DMS53 (cell line): ENCODE measurements at places on chromosomes 4 and X.

DNA sequence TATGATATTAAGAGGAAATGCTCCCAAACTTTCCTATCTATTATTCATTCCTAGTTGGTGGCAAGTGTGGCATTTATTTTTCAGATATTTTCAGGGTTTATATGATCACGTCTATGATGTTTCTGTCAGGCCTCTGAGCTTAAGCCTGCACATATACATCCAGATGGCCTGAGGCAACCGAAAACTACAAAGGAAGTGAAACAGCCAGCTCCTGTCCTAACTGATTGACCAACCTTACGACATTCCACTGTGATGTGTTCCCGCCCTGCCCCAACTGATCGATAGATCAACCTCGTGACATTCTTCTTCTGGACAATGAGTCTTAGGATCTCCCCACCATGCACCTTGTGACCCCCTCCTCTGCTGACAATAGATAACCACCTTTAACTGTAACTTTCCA, 67.6 kb upstream of the CTSO start:
- DNase-seq: no peak

DNA sequence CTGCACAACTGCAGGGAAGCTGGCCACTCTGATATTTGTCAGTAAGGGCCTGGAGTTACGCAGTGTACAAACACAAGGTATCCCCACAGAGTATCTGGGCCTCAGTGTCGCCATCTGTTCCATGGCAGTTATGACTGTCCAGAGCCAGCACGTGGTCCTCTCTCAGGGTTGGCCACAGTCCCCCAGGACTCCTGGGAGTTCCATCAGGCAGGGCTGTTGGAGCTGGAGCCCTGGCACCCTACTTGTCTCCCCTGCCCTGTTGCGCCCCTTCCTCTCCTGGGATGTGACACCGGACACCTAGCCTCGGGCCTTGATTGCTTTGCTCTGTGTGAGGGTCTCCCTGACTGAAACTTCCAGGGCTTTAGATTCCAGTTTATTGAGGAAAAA, 8.4 kb downstream of the HTRA3 start:
- DNase-seq: no peak

GRCh38 chr4:154779362-154779947, 1.6 kb upstream of the RBM46 start:
- DNase-seq: peak; percentile 60

DNA sequence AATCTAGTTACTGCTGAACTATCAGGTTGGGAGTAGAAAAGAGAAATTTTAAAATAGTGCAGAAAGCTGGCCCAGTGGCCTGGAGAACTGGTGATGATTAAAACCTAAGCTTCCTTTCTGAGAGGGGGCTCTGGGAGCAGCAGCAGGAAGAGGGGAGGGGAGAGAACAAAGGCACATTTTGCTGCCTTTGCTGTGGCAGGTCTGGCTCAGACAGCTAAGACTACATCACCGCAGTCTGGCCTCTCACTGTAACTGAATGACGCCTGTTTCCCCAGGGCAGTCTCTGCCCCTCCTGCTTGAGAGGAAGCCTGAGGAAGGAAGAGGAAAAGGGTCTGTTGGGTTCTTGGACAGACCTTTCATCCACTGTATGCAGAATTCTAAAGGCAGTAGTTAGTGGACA, 148.5 kb downstream of the FRAS1 start:
- no peak for DNase-seq

DNA sequence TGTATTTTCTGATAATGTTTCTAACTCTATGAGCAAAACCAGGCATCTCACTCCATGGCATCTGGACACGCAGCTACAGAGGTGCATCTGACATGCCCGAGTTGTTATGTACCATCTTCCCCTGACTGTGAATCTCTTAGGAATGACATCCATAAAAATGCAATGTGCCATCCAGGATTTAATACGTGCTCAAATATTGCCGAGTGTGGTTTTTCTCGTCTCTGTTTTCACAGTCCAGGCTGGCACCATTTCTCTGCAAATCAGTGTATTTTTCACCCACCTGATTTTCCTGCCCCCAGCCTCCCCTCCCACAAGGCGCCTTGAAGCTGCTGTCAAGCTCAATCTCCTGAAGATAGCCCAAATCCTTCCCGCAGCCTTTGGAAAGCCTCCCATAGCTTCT, 154.6 kb downstream of the DHRSX start:
- DNase-seq: no peak

- no peak for DNase-seq
These were observed 144.0 kb downstream of the ADAM29 start for GRCh38 chr4:175062183-175062592.

GRCh38 chr4:34643476-34643875, 1600.8 kb downstream of the ARAP2 start:
- no peak for DNase-seq

- no peak for DNase-seq
These were observed 84.1 kb downstream of the IRF2 start for GRCh38 chr4:184389978-184390900.

GRCh38 chr4:174120446-174121295, 162.8 kb downstream of the FBXO8 start:
- peak; percentile 83 for DNase-seq

DNA sequence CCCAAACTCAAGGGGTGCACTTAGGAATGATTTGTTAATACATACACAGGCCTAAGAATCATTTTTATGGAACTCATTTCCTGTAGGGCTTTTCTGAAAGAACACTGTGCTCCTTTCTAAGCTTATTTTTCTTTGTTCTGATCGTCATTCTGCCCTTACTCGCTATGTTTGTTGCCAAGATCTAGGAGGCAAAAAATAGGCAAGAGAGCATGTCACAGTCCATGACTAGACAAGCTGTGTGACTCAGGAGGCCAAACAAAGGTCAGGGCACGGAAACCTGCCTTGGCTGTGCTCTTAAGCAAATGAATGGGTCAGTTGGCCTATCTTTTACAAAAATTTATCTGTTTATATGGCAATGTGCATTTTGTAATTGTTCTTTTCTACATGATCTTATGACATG, 42.5 kb upstream of the C1GALT1C1 start:
- peak; percentile 87 for DNase-seq

DNA sequence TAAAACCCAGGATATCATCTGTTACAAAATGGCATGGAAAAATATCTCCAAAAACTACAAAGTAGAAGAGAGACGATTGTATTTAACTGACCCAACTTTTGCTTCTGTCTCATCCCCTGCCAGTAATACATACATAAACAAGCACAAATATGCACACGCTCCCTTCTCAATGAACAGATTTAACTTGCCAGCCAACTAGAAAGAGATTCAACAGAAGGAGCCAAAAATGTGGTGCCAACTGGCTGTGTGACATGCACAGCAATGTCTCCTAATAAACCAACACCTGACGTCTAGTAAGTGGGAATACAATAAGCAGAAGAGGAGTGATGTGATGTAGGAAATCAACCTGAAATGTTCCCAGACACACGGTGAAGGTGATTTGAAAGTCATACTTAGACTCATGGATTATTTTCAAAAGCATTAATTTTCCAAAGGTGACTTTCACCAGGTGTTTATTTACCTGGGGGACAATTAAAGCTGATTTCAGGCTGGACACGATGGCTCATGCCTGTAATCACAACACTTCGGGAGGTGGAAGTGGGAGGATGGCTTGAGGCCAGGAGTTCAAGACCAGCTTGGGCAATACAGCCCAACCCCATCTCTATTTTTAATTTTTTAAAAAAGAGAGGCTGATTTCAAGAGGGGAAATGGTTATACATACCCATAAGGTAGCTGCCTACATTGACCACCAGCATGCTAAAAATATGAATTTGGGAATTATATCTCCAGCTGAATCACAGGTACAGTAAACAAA, 33.7 kb downstream of the SH3RF1 start:
- DNase-seq: no peak

GRCh38 chr4:169716677-169717076, 41.1 kb downstream of the HPF1 start:
- DNase-seq: no peak

DNA sequence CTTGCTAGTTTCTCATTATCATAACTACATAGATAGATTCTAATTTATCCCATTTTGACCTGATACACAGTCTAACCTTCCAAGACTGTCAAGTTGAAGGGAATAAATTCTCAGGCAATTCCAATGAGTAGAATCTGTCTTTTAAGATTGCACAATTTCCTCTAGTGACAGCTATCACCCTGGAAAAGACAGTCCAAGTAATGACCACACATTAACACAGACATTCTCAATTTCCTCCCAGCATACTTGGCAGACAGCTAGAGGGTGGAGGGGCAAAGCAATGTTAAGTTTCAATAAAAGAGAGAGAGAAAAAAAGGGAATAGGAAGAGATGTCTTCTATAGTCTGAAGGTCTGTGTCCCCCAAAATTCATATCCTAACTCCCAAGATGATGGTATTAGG, 234.7 kb downstream of the LDB2 start:
- no peak for DNase-seq

GRCh38 chrX:15336023-15336413, 695 bp upstream of the PIGA start:
- DNase-seq: peak; percentile 90

DNA sequence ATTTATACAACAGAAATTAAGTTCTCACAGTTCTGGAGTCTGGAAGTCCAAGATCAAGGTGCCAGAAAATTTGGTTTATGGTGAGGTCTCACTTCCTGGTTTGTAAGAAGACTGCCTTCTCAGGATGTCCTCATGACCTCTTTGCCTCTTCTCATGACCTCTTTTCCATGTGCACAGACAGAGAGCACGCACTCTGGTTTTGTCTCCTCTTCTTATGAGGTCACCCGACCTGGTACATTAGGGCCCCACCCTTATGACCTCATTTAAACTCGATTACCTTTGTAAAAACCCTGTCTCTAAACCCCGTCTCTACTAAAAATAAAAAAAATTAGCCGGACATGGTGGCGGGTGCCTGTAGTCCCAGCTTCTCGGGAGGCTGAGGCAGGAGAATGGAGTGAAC, 155.9 kb downstream of the KIT start:
- DNase-seq: no peak

DNA sequence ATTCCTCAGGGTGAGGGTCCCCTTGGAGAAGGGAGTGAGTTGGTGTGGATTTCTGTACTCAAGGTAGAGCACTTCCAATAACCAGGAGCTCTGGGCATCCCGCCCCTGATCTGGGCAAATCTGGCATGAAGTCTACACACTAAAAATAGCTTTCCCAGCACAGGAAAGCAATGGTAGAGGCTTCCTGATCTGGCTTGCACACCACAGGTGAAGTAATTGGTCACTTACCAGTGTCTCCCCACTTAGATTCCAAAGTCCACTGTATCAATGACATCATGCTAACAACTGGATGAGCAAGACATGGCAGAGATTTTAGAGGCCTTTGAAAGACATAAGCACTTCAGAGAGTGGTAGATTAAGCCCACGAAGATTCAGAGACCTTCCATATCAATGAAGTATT, 17.8 kb upstream of the IDS start:
- peak; percentile 87 for DNase-seq

DNA sequence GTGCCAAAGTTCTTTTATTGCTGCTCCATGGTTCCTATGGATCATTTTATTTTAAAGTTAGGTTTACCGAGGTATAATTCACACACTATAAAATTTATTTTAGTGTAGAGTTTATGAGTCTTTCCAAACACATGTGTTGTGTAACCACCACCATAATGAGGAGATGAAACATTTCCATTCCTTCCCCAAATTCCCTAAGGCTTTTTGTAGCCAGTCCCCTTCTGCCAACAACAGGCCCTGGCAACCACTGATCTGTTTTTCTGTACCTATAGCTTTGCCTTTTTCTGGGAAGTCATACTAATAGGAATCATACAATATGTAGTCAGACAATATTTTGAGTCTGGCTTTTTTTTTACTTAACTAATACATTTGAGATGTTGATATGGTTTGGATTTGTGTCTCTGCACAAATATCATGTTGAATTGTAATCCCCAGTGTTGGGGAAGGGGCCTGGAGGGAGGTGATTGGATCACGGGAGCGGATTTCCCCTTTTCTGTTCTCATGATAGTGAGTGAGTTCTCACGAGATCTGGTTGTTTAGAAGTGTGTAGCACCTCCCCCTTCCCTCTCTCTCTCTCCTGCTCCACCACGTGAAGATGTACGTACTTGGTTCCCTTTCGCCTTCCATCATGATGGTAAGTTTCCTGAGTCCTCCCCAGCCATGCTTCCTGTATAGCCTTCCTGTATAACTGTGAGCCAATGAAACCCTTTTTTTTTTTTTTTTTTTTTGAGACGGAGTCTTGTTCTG, 59.6 kb upstream of the DHX15 start:
- DNase-seq: no peak

DNA sequence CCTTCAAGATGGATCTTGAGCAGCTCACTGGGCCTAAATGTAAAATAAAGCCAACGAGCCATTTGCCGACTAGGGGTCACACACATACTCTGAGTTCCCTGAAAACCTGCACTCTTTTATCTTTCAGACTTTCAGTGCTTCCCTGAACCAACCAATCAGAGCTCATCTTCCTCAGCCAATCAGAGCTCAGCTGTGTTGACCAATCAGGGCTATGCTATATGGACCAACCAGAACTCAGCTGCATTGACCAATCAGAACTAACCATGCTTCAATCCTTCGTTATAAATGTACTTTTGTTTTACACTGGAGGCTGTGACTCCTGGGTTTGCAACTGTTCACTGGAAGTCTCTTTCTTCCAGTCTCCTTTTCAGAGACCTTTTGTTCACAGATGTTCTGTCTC, 19.3 kb downstream of the SLC25A53 start:
- DNase-seq: peak; percentile 34

DNA sequence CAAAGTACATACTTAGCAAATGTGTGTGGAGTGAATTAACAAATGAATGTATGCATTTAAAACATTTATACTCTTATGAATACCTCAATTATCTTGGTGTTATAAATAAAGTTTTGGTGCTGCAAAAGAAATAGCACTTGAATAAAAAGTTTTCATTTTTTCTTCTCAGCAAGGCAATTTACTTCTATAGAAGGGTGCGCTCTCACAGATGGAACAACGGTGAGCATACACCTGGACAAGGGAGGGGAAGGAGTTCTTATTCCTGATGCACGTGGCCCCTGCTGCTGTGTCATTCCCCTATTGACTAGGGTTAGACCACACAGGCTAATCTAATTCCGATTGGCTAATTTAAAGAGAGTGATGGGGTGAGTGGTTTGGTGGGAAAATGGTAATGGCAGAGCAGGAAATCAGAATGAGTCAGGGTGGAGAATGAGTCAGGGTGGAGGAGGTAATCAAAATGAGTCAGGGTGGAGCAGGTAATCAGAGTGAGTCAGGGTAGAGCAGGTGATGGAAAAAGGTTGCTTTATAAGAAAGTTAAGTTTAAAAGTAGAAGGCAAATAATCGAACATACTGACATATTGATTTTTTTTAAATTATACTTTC, 28.2 kb upstream of the PGK1 start:
- peak; percentile 28 for DNase-seq

DNA sequence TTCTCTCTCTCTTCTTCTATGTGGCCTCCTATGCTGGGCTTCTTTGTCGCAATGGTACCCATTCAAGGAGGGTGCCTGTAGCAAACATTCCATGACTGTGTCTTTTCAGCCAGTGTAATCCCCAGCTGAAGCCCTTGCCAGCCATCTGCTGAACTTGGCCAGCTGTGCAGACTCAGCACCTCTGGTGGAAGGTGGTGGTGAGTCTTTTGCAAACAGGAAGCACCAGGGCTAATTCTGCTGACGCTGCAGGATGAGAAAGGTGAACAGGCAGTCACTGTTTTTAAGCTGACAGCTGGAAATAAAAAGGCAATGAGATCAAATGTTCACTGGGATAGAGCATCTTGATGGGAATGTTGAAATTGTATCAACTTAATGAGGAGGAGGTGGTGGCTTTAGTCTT, 298.7 kb upstream of the CLNK start:
- DNase-seq: peak; percentile 82

- DNase-seq: no peak
These were observed 605.9 kb downstream of the ADGRL3 start for GRCh38 chr4:61805979-61806378.

GRCh38 chr4:41146716-41147506, 67.4 kb downstream of the APBB2 start:
- no peak for DNase-seq
